ENCODE measurements at places on chromosomes 3 and 15.

GRCh38 chr15:67101911-67102598 lies 36.7 kb downstream of the SMAD3 start:
- DNase-seq: no peak

- DNase-seq: no peak
Observed at GRCh38 chr3:114867835-114868503, 279.1 kb downstream of the ZBTB20 start.

GRCh38 chr3:119870512-119870911 lies 88.6 kb downstream of the NR1I2 start:
- no peak for DNase-seq

DNA sequence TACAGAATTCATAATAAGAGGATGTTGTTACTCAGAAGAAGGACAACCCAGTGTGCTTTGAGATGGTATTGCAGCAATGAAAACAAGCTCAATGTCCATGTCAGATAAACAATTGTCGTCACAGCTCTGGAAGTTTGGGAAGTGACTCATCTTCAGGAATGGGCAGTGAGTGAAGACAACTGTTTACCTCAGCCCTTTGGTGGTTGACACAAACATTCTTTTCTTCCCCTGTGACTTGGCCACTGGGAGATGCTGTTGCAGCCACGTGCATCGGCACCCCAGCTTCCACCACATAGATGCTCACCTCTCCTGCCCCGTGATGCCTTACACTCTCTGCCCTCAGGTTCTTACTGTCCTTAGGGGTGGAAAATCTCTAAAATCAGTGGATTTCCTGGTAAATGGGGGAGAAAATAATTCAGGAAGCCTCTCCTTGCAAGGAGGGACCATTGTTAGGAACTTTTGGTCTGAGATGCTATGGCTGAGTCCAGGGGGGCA lies 114.1 kb upstream of the GALNT15 start:
- no peak for DNase-seq

GRCh38 chr3:10783360-10784351 lies 32.4 kb upstream of the SLC6A11 start:
- DNase-seq: no peak

DNA sequence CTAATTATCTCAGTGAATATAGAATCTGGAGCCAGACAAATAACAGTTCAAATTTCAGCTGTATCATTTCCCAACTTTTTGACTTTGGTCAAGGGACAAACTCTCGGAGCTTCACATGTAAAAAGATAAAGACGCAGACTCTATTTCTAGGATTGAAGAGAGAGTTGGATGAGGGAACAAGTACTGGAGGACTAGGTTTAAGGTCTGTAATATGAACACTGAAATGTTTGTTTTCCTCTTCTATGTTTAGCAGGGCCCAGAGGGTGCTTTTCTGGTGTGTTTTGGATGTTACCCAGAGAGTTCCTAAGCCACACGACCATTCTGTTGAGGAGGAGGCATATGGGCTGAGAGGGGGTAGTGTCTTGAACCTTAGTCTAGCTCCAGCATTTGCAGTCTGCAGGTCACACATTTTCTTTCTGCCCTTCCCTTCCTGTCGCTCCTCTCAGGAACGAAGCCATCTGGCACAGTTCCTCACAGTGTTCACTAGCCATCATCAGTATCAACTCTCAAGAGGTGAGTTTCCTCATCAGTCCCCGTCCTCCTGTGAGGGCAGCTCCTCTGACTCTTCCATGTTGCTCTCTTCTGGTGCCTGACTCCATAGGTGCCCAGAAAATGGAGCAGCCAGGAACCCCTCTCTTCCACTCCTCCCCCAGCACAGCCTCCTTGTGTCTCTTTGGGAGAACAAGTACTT lies 250.1 kb downstream of the SQOR start:
- DNase-seq: no peak

- DNase-seq: no peak
Observed at GRCh38 chr15:89018207-89018606, 70.0 kb upstream of the ABHD2 start.

- DNase-seq: no peak
Observed at GRCh38 chr15:93366387-93367100, 277.5 kb upstream of the RGMA start.

GRCh38 chr3:154872074-154872473 lies 208.0 kb upstream of the MME start:
- DNase-seq: no peak

DNA sequence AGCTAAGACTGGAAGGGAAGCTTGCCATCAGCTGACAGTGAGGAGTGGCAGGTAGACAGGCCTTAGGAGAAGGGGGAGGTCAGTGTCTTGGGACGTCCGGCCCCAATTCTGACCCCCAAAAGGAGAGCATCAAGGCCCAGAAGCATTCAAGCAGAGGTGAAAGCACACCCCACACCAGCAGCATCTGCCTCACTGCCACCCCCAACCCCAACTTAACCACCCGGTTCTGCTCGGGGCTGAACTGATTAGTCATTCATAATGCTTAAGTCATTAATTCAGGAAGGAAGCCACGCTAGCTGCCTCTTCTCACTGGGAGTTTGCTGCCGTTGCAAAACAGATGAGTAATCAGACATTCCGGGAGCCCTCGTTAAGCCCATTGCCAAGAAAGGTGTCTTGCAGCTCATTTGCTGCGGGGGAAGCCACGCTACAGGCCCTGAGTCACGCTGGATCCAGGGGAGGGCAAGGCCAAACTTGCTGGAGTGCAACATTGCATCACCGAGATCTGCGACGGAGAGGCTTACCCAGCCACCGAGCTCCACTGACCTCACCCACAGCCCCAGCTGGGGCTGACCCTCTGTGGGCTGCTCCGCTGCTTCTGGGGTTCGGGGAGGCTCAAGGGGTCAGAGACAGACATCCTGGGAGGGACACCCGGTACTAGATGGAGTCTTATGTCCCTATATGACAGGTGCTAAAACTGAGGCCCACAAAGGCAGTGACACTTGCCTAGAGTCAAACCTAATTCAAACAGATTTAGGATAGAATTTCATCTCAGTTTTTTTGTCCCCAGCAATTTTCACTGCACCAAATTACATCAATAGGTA lies 46.4 kb upstream of the HES1 start:
- peak; percentile 19 for DNase-seq

GRCh38 chr15:70761931-70762468 lies 1.4 kb downstream of the UACA start:
- DNase-seq: no peak

DNA sequence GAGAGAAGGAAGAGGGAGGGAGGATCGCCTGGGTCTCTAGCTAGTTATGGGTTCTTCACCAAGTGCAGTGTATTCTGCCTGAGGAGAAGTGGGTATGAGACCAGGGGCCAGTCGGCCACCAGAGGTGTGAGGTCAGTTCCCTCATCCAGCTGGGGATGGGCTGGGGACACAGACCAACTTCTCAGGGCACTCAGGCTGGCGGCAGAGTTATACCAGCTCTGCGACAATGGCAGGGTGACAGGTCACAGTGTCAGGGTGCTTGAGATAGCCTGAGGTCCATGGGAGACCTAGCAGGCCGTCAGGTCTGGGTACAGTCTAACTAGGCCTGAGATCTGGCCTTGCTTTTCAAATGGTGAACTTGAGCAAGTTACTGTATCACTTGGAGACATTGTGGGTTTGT lies 31.4 kb upstream of the PLXNA1 start:
- DNase-seq: no peak

DNA sequence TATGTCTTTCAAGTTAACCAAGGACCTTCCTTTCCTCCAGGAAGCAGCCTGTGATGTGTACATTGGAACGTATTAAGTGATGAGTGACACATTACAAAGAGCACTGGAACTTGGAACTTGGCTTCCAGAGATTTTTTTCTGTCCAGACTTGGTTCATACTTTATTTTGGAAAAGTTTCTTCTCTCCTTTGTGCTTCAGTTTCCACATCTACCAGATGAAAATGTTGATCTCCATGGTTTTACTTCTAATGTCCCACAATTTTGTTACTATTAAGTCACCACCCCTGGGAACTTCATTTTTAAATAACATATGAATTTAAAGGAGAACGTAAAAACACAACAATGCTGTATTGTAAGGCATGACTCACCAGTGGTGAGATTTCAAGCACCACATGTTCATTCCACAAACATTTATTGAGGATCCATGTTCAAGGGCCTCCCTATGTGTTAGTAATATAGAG lies 290.7 kb upstream of the LMCD1 start:
- DNase-seq: no peak

DNA sequence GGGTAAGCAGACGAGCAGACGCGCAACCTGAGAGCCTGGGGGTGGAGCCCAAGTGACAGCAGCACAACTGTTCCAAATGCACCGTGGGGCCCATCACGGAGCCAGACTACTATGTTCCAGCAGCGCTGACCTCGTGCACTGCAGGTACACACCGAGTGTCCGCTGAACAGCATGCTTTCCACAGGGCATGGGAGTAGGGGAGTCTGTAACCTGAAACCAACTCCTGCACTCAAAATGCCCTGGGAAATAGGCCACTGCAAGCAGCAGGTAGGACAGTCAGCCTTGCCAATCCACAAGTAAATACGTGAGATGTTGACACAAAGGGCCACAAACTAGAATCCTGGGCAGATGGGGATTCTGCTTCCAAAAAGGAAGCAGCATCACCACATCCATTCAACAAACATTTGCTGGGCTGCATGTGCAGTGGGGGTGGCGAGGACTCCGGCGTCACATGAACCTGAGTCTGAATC lies 73.9 kb downstream of the TBC1D2B start:
- no peak for DNase-seq

DNA sequence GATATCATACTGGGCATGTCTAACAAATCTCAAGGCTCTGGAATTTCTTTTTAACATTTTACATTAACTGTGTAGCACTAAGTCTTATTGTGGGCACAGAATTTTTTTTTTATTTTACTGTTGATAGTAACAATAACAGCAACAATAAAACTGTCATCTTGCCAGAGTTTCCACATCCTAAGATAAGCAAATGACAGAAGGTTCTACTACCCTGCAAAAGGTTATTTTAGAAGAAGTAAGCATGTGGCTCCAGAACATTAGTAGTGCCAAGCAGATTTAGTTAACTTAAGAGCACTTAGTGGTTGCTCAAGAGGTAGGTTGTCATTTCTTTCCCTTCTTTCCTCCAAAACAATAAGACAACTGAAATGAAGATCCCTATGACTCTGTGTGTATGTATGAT lies 743.0 kb upstream of the CBLB start:
- no peak for DNase-seq

DNA sequence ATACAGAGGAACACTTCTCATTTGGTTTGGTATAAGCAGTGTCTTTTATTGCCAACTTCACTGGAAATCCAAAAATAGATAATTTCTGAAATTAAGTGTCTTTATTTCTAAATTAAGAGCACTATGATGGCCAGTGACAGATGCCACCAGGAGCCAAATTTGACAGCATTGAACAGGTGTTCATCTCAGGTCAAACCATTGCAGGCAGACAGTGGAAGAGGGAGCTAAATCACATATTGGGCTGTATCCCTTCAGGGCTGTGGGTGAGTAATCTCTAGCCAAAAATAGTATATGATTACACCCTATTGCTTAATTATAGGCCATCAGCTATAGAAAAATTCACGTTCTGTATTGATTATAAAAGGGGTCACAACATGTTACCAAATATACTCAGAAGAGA lies 457.7 kb downstream of the NAALADL2 start:
- DNase-seq: no peak

- no peak for DNase-seq
Observed at GRCh38 chr3:133494469-133494868, 79.0 kb upstream of the CDV3 start.

- DNase-seq: no peak
Observed at GRCh38 chr3:195221015-195221853, 49.7 kb downstream of the XXYLT1 start.

- DNase-seq: peak; percentile 54
Observed at GRCh38 chr15:82108489-82109078, 62.8 kb upstream of the MEX3B start.

GRCh38 chr15:69417581-69417980 lies 3.4 kb downstream of the KIF23 start:
- no peak for DNase-seq

Measured in stimulated activated CD8-positive, alpha-beta memory T cell treated with anti-CD3 and anti-CD28 coated beads, Interleukin-2, amount 100 ng/mL, for 48 hours (primary cell).